ENCODE measurements at places on chromosomes 2 and 18.

GRCh38 chr18:50111398-50111797 is 83.5 kb downstream of the MYO5B start:
- no peak for DNase-seq

DNA sequence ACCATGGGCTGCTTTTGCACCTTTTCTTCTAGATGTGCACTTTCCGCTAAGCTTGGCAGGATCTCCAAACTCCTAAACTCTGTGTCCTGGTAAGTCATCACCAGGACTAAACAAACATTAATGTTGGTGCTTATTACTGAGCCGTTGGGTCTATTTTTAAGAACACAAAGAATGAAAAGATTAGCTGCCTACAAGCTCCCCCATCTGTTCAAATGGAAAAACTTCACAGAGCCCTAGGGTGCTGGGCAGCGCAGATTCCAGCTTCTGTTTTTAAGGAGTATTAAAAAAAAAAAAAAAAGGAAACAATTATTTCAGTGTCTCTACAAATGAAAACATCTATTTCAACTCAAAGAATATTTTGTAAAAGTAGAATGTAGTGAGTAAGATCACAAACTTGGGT is 97.8 kb upstream of the AQP4 start:
- no peak for DNase-seq

- DNase-seq = no peak
Measured at GRCh38 chr2:128797937-128798336, 479.3 kb upstream of the HS6ST1 start.

DNA sequence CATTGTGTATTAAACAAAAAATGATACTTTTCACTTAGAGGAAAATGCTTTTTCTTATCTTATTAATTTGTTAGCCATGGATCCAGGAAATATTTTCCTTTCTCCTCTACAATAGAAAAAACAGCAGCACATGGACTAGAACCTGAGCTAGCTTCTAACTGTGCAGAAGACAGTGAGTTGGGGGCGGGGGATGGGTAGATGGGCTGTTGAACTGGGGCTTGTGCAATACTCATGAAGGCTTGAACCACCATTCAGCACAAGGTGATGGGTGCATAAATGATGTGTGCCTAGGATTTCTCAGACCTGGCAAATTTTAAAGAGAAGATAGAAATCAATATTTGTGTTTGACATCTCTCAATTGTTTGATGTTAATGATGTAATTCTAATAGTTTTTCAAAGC is 42.0 kb downstream of the COL5A2 start:
- DNase-seq = no peak
